ENCODE measurements at places on chromosomes 12 and 14.
A peak's percentile ranks its signal among the peaks of the same experiment; 100 is the strongest.

- no peak for DNase-seq
Measured at GRCh38 chr12:112464605-112465004, 45.9 kb downstream of the PTPN11 start.

DNA sequence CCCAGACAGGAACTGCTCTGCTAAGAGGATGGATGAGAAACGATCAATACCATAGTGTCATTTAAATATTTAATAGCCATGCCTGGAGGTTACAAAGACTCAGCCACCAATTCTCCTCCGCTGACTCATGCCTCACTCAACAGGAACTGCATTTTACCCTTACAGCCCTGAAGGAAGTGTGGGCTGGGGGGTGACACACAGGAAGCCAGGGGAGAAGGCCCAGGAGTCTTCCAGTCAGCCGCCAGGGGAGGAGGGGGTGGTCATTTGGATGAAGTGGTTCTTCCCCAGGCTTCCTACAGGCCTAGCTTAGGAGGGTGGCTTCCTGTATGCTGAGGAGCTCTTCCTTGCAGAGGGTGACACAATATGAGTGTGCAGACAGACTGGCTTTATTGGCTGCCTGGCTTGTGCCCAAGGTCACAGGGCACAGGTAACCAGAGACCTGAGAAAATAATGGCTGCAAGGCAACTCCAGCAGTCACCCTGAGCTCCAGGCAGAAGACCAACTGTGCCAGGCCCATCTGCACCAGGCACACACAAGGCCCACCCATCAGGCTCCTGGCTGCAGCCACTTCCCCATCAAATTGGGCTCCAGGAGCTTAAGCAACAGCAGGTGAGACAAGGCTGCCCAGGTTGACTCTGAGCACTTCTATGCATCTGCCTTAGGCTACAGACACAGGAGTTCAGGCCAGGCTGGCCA is 30.6 kb upstream of the RPLP0 start:
- DNase-seq: peak; percentile 74

GRCh38 chr14:22276913-22277816 is 311.9 kb downstream of the DAD1 start:
- no peak for DNase-seq

GRCh38 chr12:104369708-104370107 is 66.2 kb downstream of the EID3 start:
- DNase-seq: no peak

GRCh38 chr14:58969951-58970751 is 218.3 kb upstream of the DAAM1 start:
- DNase-seq: no peak

DNA sequence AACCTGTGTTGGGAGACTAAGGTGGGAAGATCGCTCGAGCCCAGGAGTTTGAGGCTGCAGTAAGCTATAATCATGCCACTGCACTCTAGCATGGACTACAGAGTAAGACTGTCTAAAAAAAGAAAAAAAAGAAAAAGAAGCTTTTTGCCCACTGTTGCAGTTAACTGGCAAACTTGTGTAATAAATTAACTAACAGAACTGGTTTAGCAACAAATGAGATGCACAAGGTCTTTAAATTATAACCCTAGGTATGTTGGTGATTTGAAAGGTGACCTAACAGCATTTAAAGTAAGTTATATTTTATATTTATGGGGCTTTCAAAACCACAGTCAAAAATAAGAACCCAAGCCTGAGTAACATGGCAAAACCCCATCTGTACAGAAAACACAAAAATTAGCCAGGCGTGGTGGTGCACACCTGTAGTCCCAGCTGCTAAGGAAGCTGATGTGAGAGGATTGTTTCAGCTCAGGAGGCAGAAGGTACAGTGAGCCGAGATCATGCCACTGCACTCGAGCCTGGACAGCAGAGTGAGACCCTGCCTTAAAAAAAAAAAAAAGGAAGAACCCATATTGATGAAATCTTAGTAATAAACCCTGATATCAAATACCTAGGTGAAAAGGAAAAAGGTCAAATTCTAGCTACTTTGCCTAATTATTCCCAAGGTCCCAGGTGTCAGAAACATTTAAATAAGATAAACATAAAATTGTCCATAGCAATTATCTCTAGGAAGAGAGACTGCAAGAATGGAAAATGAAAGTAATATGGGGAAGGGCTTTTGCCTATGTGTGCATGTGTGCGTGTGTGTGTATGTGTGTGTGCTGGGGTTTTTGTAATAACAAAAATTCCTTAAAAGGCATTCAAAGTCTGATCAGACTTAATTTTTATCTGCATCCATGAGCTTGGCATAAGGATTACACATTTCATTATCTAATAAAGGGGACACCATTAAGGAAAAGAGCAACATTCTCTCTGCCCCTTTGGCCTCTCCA is 15.4 kb downstream of the SYNE2 start:
- DNase-seq: peak; percentile 15

DNA sequence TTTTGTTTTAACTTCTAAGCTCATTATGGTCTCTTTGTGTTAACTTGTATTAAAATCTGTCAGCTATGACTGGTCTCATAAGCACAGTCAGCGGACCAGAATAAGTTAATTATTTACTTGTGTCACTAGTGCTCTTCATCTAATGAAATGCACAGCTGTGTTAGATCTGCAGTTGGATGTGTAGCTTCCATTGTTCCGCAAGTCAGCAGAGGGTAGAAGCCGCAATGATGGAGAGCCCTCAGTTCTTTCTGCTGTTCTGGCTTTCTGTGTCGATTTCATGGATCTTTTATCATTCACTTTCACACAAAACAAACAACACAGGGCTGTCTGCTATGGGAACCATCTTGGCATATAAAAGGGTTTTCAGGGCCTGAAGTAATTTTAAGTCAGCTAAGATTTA is 89.3 kb upstream of the RFX4 start:
- DNase-seq: no peak

DNA sequence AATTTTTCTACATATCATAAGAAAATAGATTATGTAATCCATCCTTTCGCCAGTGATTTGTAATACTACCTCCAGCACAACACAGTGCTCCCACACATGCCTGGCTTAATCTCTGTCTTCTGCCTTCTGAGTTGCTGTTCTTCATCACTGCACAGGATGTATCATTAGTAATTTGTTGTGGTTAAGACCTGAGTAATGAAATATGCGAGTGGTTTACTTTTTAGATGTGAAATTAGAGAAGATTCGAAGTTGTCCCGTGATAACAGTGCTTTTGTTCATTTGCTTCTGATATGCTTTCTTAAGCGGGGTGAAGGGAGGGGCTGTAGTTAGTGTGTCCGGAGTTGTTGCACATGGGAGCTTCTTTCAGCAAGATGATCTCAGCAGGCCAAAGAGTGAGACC is 18.1 kb downstream of the KRT85 start:
- no peak for DNase-seq

- DNase-seq: no peak
Measured at GRCh38 chr14:101862177-101862576, 100.7 kb downstream of the PPP2R5C start.

GRCh38 chr12:14961466-14962152 is at the start of gene ARHGDIB:
ARHGDIB (minus strand) TSS chr12:14961601; CDS start chr12:14950712, 10,889 bp downstream.
- peak; percentile 56 for DNase-seq

DNA sequence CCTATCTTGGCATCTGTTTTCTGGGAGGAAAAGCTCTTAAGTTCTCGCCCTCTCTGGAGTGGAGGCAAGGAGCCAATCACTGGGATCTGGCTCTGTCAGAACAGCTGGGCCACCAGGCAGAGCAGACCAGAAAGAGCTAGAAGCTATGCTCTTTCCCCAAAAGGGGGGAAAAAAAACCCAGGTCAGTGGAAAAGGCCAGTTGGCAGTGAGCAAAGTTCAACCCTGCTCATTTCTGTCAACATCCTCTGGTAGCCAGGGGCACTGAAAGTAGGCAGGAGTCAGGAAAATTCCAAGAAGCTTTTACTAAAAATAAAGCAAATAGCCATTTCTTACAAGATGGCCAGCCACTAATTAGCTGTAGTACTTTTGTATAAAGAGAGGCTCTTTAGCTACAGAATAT is 36.6 kb upstream of the PAX9 start:
- DNase-seq: no peak

GRCh38 chr14:67228325-67228984 is 12.8 kb upstream of the PALS1 start:
- no peak for DNase-seq

DNA sequence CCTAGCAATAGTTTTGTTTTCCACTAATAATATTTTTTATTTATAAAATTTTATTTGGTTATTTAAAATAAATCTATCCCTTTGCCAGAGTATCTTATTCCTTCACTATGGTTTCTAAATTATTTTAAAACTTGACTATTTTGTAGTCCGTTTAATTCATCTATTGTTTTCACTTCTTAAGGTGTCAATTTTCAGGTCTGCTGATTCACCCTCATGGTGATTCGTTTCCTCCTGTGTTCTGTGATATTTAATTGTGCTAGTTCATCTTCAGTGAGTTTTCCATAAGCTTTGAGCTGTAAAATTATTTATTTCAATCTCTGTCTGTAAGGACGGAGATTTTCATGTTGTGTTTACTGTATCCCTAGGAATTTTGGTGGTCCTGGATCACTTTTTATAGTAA is 70.6 kb downstream of the SNAPC1 start:
- no peak for DNase-seq

DNA sequence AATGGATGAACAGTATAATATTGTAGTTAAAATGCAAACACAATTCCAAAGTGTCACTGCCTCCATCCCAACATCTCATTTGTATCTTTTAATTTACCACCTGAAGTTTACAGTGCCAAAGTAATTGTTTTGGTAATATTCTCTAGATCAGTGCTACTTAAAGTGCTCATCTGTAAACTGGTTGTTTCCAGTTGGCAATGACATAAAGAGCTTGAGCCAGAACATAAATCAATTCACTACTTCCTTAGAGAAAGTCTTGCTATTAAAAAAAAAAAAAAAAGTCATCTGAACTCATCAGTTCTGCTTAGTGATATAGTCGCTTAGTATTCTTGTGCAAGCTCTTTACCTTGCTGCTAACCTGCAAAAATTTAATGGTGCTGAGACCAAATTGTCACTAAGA is 16.4 kb downstream of the PLCZ1 start:
- no peak for DNase-seq
